ENCODE measurements at places on chromosomes 13 and 19. TPM values are rescaled to one million over a fixed set of nuclear protein-coding genes. Genes with fewer than 3 reads are reported as not detected.

DNA sequence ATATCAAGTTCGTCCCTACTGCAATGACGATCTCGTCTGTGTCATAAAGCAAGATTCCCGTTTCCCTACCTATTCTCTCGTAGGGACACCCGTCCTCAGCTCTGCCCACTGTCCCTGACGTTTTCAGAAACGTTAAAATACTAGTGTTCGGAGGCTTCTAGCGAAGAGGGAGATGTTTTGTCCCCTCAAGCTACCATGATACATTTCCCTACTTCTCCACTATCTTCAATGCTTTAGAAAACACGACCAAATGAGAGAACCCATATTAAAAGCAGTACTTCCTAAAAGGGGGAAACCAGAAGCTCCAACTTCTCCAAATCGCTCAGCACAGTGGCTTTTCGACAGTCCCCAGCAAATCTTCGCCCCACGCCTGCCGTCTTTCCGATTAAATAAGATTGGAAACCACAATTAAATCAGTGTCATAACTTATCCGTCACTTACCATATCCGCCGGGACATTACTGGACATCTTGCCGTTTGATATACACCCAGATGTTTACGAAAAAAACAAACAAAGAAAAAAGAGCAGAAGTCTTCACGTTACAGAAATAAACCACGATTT is 1.3 kb downstream of the UBL3 start:
- DNase-seq: no peak

DNA sequence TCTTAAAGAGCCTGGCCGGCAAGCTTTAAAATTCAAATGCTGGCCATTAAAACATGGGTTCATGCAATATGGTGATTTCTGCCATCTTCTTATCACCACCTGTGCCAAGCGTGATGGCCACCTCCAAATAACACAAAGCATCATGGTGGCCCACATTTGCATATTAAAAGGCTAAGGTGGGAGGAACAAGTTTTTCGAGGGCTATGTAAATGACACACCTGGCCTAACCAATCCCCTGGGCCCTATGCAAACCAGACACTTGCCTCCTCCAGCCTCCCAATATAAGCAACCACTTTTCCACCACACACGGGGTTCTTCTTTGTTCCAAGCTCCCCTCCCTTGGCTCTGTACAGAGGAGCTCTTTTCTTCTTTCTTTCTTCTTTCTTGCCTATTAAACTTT is 14.4 kb downstream of the LILRB4 start:
- no peak for DNase-seq

GRCh38 chr13:89027694-89028306 is 1356.6 kb downstream of the SLITRK5 start:
- no peak for DNase-seq

ZNF45 gene
- 15.5 TPM for total RNA-seq

DNA sequence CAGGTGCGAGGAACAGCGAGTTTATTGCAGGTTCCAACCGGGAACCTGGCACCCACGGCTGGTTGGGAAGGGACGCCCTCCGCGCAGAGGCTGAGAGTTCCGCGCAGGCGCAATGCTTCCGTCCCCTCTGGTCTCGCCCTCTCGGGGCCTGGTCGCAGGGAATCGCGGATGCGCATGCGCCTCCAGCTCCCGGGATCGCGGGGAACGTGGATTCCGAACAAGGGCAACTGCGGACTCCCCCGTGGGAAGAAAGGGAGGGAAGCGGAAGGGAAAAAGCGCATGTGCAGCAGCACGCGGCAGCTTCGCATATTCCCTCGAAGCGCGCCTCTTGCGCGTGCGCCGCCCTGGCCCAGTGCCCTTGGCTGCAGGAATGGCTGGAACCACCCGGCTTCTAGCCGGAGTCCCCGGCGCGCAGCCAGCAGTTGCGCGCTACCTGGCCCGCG is 1.1 kb downstream of the TSSK6 start:
- no peak for DNase-seq

DNA sequence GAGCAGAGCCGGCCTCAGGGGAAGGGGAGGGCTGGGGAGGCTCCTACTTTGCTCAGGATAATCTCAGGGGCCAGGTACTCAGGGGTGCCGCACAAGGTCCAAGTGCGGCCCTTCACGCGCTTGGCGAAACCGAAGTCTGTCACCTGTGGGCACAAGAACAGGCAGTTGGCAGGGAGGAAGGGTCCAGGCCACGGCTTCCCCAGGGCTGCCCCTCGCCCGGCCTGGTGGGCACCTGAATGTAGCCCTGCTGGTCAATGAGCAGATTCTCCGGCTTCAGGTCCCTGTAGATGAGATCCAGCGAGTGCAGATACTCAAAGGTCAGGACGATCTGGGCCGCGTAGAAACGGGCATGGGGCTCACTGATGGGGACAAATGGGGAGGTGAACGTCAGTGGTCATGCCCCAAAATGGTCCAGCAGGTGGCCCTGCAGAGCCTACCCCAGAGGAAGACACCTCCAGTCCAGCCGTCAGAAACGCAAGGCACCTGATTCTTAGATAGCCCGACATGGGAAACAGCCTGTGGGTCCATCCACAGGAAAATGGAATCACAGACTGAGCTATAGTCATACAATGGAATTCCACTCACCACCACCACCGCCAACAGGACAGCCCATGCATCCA is 7.1 kb upstream of the SAMD1 start:
- DNase-seq: no peak

GRCh38 chr19:10189616-10190015 is 5.1 kb downstream of the DNMT1 start:
- no peak for DNase-seq

DNA sequence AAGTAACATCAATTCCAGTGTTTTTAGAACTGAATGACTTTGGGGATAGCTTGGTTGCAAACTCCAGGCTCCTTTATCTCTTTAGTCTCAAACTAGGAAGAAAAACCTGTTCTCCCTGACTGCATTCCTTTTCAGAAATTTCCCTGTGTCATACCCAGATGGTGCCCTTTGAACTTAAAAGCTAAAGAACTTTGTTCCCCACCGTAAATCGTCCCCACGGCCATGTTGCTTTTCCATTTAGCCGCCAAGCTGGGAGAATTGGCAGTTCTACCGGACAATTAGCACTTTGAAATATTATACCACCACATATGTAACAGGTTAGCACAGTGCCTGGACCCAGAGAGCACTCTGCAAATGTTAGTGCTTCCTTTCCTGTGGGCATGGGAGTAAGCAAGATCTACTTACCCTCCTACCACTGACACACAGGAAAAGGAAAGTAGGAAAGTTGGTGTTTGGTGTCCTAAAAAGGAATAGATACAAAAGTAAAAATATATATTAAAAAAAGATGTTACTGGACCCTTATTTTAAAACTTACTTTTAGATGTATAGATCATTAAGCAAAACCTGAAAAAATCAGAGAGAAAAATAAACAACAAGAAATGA is 191.9 kb upstream of the MIR17HG start:
- DNase-seq: no peak

DNA sequence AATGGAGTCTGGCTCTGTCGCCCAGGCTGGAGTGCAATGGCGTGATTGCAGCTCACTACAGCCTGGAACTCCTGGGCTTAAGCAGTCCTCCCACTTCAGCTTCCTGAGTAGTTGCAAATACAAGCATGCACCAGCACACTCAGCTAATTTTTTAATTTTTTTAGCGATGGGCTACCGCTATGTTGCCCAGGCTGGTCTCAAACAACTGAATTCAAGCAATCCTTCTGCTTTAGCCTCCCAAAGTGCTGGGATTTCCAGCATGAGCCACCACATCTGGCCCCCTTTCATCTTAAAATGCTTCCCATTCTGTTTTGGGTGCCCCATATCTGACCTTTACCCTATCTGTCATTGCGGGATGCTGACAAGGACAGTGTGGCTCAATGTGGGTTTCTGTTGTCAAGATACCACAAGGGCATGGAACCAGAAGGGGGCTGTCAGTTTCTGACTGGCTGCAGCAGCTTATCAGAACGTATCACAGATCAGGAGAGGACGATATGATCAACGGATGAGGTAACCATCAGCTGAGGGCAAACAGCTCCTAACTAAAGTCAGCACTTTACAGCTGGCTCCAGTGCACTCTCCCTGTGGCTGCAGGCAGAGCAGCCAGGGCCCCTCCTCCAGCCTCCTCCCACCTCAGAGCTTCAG is 32.4 kb downstream of the GPR42 start:
- DNase-seq: no peak

- no peak for DNase-seq
These were observed 2.9 kb upstream of the ARHGAP45 start for GRCh38 chr19:1063909-1064660.

GRCh38 chr19:23762884-23763711 is 4.4 kb upstream of the ZNF681 start:
- DNase-seq: peak; percentile 96

DNA sequence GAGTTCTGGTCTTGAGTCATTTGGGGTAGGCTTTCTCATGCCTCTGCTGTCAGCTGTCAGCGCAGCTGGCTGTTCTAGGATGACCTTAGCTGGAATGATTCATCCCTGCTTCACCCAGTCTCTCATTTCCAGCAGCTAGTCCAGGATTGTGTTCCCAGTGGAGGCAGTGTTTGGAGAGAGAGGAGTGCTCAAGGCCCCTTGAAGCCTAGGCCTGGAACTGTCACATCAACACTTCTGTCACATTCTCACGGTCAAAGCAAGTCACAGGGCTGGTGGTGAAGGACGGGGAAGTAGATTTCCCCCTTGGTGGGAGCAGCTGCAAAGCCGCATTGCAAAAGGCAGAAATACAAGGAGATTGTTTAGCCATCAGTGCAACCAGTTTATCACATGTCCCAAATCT is 15.2 kb downstream of the TPT1 start:
- no peak for DNase-seq

GRCh38 chr19:2315818-2316353 is 7.9 kb upstream of the LINGO3 start:
- DNase-seq: peak; percentile 90

GRCh38 chr13:24180750-24181377 is 20.3 kb downstream of the SPATA13 start:
- no peak for DNase-seq

DNA sequence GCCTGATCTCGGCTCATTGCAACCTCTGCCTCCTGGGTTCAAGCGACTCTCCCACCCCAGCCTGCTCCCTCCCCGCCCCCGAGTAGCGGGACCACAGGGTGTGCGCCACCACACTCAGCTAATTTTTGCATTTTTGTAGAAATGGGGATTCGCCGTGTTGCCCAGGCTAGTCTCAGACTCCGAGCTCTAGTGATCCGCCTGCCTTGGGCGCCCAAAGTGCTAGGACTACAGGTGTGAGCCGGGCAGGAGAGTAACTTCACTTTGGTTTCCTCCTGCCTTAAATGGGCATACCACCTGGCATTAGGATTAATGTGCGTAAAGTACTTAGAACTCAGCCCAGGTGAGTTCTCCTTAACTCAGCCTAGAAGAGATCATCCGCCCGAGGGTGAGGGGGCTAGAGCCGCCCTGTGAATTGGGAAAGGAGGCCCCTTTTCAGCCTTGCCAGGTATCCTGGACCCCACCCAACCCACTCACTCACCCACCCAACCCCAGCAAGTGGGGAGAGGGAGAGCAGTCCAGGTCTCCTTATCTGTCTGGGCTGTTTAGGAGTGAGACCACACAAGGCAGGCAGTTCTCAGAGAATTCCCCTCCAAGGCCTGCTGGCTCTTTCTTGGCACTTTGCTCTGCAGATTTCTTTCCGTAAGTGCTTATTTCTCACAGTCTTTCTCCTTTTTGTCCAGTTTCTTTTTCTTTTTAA is 1.2 kb upstream of the ZFP36 start:
- no peak for DNase-seq

DNA sequence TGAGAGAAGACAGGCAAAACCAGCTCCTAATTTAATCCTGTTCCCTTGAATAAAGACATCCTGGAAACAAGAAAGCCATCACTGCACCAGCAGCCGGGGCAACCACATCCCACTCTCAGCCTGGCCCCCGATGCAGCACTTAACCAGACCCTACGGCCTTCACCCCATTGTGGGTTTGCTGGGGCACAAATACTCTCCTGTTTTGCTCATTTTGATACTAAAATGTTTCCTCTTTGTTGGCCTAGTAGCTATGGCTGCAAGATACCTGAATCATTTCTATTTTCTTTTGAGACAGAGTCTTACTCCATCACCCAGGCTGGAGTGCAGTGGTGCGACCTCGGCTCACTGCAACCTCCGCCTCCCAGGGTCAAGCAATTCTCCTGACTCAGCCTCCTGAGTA is 28.4 kb downstream of the ANKRD27 start:
- no peak for DNase-seq

DNA sequence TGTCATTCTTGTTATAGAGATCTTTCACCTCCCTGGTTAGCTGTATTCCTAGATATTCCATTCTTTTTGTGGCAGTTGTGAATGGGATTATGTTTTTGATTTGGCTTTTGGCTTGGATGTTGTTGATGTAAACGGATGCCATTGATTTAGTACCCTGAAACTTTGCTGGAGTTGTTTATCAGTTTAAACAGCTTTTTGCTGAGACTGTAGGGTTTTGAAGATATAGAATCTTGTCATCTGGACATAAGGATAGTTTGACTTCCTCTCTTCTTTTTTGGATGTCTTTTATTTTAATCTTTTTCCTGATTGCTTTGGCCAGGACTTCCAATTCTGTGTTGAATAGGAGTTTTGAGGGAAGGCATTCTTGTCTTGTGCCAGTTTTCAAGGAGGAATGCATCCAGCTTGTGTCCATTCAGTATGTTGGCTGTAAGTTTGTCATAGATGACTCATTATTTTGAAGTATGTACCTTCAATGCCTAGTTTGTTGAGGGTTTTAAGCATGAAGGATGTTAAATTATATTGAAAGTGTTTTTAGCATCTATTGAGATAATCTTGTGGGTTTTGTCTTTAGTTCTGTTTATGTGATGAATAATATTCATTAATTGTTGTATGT is 16.8 kb downstream of the ZNF431 start:
- no peak for DNase-seq

GRCh38 chr13:73913079-73913740 is 221.0 kb downstream of the KLF12 start:
- no peak for DNase-seq

GRCh38 chr13:91303031-91303430 is 44.5 kb upstream of the MIR17HG start:
- no peak for DNase-seq

GRCh38 chr19:42325896-42326771 is 699 bp downstream of the MEGF8 start:
- DNase-seq: no peak

GRCh38 chr13:46775385-46776107 is 21.4 kb downstream of the ESD start:
- DNase-seq: no peak

KRTDAP gene
- not detected for total RNA-seq

ZNF560 gene
- total RNA-seq: not detected

ZNF44 gene
- 7.2 TPM for total RNA-seq

DNA sequence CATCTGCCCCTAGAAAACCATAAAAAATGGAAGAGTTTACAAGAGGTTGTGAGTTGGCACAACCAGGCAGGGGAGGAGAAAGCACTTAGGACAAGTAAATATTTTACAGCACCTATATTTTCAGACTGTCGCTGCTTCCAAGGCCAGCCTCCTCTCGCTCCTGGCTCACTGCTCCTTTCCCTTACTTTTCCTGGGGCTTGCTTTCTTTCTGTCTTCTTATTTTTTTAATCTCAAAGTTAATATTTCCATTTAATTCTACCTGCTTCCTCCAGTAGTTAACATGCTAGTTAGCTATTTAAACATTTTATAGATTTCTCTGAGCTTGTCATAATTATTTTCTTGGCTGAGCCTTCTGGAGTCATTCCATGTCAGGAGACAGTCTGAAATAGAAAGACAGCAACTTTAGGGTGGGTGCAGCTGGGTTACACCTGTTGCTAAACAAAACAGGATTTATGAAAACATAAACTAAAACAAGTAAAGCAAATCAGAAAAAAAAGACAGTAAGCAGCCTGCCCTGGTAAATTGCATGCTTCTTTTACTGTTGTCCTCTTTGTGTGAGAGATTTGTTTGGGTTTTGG is 330.1 kb downstream of the DLEU7 start:
- DNase-seq: no peak

- DNase-seq: peak; percentile 66
These were observed 11.3 kb downstream of the HNRNPM start for GRCh38 chr19:8456064-8456463.

PEX11G gene
- total RNA-seq: 1.7 TPM
